ENCODE measurements at places on chromosomes 7 and 10.

DNA sequence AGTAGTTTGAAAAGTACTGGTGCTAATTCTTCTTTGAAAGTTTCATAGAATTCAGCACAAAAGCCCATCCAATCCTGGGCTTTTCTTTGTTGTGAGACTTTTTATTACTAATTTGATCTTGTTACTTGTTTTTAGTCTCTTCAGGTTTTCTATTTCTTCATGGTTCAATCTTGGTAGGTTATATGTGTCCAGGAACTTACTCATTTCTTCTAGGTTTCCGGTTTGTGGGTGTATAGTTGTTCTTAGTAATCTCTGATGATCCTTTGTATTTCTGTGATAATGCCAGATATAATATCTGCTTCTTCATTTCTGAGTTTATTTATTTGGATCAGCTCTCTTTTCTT, 147.5 kb downstream of the RTKN2 start:
- DNase-seq, result no peak

DNA sequence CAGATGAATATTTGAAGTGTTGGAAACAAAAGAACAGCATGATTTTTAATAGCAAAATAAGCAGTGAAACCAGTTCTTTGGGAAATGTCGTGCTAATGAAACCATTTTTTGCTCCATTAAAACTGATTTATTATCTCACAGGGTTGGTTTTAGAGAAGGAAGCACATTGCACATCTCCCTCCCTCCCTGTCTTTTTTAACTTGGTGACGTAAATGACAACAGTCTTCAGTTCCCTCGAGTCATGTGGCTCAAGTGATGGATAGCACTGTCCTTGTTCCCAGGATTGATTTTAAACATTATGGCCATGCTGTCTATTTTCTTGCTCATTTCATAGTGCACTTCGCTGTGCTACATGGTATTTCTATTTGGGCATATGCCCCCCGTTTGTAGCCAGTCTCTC, 105.9 kb downstream of the DOCK1 start:
- no peak for DNase-seq

GRCh38 chr10:105358911-105359310, 717.8 kb downstream of the SORCS3 start:
- no peak for DNase-seq

DNA sequence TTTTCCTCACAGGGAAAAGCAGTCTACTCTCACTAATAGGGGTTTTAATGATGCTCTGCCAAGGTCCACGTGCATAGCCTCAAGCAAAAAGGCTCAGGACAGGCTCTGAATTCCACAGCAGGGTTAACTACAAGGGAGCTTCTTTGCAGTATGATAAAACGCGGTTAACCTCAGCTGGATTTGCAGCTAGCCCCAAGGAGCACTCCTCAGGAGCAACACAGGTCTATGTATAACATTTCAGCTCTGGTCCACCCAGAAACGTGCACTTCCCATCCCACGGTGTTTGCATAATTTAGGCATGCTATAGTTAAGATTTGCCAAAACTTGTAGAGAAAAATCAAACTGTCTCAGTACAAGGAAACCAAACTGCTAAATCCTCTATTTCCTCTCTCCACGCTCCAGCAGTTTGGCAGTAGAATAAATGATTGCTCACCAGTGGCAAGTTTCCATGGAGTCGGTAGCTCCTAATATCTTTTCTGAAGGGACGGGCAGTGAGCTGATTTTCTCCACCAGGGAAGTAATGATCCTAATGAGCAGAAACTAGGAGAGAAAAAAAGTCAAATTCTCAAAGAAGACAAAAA, 13.1 kb upstream of the ASB4 start:
- no peak for DNase-seq

DNA sequence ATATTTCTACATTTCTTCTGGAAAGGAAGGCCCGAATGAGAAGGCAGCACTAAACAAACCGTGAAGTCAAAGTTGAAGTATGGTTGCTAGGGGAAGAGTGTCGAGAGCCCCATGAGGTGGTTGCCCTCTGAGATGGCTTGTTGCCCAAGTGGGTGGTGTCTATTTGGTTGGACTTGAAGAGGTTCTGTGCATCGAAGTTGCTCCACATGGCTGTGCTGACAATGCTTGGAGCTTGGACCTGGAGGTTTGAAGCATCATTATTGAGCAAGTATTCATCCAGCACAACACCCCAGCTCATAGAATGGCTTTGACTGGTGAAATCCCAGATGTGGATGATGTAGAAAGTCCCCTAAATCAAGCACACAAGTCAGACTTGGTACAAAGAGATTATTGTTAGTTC, 165.2 kb upstream of the CDCA7L start:
- DNase-seq, result no peak

- no peak for DNase-seq
These were observed 37.3 kb downstream of the RTKN2 start for GRCh38 chr10:62231371-62231770.

- DNase-seq, result no peak
These were observed 17.5 kb downstream of the ADRB1 start for GRCh38 chr10:114061148-114061547.

DNA sequence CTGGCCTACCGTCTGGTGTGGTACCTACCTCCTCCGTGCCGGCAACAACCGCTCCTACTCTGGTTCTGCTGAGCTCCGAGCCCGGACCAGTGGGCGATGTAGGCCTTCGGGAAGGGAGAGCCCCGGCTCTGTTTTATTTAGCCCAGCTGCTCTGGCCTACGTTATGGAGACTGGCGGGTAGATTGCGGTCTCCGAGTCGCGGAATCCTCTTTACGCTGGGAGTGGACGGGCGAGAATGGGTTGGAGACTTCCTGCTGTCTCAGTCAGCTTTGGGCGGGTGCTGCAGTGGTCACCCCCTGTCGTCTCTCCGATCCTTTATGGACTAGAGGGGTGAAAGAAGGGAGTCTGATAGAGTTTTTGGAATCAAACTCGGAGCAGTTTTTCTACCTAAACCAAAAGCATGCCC, 406 bp downstream of the CBLL1 start:
- no peak for DNase-seq

DNA sequence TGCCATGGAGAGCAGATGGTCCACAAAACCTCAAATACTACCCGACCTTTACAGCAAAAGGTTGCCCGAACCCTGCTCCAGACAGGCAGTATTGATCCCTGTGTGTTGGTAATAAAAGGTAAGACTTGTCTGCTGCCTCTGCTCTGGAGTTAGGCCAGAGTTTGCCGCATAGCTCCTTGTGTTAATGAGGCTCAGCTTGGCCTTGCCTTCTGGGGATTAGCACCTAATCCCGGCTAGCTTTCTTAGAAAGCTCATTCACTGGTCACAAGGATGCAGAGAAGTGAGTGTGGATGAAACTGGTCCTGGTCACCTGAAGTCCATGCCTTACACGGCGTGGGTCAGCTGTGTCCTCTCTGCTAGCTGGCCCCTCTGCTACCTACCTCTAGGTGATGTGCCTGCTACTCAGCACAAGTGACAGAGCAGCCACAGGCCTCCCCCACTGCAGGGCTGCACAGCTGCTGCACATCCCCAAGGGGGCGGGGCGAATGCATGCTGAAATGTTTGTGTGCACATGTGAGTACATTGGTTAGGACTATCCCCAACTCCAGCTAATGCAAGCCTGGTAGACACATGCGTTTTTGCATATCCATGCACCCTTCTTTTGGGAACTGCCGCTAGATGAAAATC, 31.7 kb upstream of the SYPL1 start:
- DNase-seq, result no peak

DNA sequence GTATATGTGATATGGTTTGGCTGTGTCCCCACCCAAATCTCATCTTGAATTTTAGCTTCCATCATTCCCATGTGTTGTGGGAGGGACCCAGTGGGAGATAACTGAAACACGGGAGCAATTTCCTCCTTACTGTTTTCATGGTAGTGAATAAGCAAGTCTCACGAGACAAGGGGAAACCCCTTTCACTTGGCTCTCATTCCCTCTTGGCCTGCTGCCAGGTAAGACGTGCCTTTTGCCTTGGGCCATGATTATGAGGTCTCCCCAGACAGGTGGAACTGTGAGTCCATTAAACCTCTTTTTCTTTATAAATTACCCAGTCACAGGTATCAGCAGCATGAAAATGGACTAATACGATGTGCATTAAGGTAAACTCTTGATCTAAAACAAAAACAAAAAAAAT, 357.1 kb upstream of the AOAH start:
- no peak for DNase-seq

DNA sequence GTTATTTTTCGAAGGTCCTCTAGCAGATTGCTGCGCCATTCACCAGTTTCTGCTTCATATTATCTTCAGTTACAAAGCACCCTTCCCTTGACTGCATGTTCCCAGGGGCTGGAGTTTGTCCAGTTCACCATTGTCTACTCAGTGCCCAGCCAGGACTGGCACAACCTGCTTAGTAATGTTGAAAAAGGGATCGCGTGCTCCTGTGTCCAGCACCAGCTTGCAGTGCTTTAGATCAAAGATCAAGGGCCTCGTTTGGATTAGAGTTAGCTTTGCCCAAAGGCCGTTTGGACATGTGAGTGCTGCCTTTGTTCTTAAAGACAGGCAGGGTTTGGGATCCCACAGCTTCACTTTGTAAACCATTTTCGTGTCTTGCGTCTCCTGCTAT, 867 bp downstream of the ATP6V0E2 start:
- DNase-seq, result no peak

- no peak for DNase-seq
These were observed 172.0 kb upstream of the YAE1 start for GRCh38 chr7:39394105-39394680.

DNA sequence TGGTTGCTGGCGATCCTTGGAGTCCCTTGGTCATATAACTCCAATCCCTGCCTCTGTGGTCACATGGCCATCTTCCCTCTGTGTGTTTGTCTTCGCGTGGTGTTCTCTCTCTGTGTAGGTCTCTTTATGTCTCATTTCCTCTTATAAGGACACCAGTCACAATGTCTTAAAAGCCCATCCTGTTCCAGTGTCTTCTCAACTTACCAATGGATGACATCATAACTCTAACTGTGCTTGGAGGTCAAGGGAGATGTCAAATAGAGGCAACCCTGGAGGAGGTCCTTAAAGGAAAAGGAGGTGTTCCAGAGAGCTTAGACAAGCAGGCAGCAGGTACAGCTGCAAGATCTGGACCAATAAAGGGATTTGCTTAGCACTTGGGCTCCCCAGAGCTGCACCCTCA, 143.0 kb downstream of the BUB3 start:
- DNase-seq, result no peak

DNA sequence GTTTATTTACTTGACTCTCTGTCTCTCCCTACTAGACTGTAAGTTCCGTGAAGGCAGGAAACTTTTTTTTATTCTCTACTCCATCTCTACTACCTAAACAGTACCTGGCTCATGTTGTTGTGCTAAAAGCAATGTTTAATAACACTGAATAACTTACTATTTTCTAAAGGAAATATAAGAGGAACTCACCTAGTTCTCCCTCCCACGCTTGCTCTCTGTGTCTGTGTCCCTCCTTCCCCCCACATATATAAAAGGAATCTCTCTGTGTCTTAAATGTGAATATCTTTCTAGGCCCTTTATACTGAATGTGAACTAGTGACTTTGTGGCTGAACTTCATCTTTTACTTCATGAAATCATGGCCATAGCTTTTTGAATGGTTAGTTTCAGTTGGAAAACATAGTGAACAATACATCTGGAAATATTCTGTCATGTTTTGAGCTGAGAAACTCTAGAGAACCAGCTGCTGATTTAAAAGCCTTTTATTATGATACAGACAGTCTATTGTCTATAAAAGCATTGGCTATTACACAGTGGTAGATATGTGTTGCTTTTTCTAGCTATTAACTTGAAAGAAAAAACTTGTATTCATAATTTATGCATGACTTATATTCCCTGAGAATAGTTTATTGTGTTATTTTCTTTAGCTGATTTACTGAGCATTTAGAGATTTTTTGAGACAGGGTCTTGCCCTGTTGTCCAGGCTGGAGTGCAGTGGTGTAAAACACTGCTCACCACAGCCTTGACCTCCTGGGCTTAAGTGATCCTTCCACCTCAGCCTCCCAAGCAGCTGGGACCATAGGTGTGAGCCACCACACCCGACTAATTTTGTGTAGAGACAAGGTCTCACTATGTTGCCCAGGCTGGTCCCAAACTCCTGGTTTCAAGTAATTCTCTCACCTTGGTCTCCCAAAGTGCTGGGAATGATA, 42.5 kb downstream of the VCL start:
- no peak for DNase-seq

GRCh38 chr7:66883716-66884115, 37.3 kb upstream of the TMEM248 start:
- DNase-seq, result no peak

GRCh38 chr10:114674346-114674745, 16.3 kb upstream of the ABLIM1 start:
- DNase-seq, result no peak

- DNase-seq, result no peak
These were observed 62.1 kb downstream of the ZRANB1 start for GRCh38 chr10:125003901-125004467.

GRCh38 chr7:4700577-4701235, 18.6 kb downstream of the FOXK1 start:
- no peak for DNase-seq

DNA sequence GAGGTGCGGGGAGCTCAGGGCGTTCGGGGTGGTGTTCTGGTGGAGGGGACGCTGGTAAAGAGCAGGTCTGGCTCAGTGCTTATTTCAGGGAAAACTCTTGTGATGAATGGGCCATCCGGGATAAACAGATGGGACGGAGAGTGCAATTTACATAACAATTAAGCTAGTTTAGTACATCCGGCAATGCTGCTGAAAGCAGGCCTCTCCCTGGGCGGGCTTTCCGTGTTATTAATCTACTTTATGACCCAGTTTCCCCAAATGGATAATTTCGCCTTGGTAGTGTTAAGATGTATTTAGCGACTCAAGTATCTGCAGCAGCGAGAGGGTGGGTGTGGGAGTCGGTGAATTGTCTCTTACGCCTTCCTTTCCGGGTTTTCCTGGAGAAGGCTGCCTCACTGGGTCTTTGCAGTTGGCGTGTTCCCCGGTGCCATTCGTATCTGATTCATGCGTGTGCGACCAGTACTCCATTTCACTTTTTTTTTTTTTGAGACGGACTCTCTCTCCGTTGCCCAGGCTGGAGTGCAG, 25.2 kb downstream of the FOXK1 start:
- no peak for DNase-seq

DNA sequence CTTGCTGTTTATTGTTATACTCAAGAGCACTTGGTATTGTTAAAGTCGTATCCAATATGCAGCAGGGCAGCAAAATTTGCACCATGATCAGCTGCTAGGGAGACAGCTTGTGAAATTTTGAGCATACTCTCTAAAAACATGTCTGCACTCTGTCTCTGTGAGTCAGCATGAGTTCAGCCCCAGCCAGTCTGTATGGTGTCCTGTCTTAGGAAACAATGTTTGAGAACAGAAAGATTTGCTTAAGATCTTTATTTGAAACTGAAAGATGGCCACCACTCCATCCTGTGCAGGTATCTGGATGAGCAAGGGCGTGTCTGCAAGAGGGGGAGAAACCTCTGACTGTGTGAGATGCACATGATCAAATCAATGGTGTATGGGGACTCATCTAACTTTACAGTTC, 97.1 kb downstream of the GNAI1 start:
- no peak for DNase-seq

DNA sequence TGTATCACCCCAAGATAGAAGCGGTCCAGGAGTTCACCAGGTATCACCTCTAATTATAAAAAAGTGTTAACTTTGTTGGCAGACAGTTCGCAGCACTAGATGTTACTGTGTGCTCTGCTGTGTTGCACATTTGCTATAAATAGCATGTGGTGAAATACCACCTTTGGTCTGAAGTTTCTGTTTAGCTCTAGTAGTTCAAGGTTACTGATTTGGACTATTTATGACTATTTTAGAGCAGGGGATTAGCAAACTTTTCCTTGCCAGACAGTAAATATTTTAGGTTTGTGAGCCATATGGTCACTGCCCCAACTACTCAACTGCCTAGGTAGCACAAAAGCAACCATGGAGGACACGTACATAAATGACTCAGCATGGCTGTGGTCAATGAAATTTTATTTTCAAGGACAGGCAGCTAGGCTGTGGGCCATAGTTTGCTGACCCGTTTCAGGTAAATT, 16.5 kb downstream of the DENND10 start:
- DNase-seq, result no peak
